ENCODE measurements at places on chromosomes 13 and 19.

DNA sequence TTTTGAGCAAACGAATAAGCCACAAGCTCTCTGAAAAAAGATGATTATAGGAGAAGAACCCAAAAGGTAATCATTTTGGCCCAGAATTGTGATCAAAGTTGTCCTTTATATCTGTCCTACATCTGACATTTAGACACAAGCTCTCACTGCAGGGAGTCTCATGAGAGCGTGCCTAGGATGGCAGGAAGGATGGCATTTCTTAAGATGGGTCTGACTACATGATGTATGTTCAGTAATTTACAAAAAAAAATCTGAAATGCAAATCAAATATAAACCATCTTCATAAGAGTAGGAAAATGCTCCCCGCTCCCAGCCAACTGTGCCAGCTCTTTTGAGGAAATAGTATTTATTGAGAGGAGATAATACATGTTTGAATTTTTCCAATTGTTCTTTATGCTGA is 81.0 kb upstream of the MBNL2 start:
- DNase-seq: no peak

DNA sequence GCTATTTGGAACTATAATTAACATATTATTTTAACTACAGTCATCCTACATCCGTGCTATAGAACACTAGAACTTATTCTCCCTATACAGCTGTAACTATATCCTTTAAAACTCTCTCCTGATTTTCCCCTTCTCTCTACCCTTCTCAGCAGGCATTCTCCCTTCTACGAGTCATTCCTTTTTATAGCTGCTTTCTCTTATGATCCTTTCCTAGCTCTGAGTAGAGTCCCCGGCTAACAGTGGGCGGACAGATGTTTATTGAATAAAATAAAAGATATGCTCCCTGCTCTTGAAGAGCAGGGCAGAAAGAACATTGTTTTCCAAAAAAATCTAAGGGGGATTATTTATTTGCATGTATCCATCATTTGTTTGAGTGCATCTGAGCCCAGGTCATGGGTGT is 246.5 kb upstream of the TMTC4 start:
- no peak for DNase-seq

- DNase-seq: no peak
Measured at GRCh38 chr13:72638059-72638815, 89.2 kb downstream of the MZT1 start.

DNA sequence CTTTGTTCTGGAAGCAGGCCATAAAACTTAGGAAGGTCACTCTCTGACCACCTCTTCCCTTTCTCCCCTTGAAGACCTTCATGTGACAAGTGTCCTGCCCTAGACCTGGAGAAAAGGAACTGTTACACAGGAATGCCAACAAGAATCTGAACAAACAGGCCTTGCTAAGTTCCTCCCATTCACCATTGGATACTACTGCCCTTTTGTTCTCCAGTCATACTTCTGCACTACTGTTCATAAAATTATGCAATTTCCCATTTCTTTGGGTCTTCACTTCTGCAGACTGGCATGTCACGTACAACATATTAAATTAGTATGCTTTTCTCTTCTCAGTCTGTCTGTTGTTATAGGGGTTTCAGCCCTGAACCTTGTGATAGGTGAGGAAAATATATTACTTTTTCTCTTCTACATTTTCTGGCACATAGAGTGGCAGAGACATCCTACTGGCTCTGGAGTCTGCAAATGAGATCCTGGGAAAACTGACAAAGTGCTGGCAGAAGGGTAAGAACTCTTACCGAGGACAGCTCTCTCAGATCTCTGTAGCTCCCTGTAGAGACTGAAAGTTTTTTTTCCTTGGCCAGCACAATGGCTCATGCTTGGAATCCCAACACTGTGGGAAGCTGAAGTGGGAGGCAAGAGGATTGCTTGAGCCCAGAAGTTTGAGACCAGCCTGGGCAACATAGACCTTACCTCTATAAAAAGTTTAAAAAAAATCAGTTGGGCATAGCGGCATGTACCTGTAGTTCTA is 87.6 kb upstream of the SPRY2 start:
- no peak for DNase-seq

- no peak for DNase-seq
Measured at GRCh38 chr13:61935710-61936109, 520.1 kb upstream of the PCDH20 start.

GRCh38 chr19:42226886-42227285 is 6.8 kb downstream of the ZNF526 start:
- DNase-seq: no peak
